ENCODE measurements at places on chromosomes 12 and 14.
A peak's percentile ranks its signal among the peaks of the same experiment; 100 is the strongest.

DNA sequence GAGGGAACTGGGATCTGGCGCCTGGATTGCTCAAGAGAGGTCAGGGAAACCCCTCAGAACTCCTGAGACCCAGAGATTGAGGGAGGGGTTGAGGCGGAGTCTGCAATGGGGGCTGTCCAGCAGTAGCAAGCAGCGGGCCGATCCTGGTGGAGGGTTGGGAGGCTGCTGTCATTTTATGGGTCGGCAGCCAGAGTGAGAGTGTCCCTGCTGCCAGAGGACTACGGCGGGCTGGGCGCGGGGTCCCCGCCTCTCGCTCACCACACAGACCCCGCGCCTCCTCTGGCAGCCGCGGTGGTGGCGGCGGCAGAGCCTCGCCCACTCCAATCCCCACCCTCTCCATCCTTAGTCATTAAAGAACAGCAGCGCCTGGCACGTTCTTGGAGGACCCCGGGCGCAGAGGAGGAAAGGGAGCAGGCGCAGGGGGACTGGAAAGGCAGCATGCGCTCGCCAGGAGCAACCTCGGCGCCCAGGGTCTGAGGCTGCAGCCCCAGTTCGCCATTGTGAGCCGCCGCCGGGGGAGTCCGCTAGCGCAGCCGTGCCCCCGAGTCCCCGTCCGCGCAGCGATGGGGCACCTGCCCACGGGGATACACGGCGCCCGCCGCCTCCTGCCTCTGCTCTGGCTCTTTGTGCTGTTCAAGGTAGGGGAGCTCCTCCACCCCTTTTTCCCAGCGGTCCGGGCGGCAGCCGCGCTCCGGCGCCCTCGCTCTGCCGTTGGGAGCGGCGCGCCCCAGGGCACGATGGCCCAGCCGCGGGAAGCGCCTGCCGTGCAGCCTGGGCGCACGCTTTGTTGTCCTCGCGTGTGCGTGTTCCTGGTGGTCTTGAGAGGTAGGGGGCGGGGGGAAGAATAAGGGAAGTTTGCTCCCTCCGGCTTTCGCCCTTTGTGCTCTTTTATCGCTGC is at the start of gene PTPRO:
PTPRO (plus strand) TSS at position 345 of the 898 bp plus-strand sequence.
- DNase-seq, result no peak

GRCh38 chr14:20820063-20820904 is 17.6 kb upstream of the RNASE1 start:
- DNase-seq, result no peak

GRCh38 chr14:77364146-77364545 is 12.7 kb downstream of the TMED8 start:
- DNase-seq, result no peak

DNA sequence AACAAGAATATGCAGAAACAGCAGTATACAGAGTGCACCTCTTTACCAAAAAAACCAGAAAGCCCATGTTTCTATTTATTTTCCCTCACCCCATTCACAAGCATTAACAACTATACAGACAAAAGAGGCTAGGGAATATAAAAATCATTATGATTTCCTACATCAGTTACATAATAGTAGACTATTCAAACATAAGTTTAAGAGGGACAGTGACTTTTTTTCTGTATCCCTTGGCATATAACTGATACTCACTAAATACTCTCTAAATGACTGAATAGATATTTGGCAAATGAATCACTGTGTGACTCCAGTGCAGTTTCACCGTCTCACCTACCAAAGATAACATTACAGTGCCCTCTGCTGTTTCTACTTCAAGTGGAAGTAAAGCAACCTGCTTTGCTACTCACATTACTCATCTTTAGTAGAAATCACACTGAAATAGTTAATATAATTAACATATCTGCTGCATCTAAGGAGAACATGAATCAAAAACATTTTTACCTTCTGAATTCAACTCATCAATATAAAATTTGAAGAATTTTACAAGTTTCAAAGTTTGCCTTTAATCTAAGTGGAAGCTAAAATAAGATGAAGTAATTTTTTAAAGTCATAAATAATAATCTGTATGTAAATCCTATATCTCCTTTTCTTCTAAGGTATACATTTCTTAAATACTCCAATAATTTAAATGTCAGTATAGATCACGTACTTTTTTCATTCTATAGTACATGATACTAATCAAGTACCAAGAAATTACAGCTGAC is 103.8 kb downstream of the OSBPL8 start:
- no peak for DNase-seq

DNA sequence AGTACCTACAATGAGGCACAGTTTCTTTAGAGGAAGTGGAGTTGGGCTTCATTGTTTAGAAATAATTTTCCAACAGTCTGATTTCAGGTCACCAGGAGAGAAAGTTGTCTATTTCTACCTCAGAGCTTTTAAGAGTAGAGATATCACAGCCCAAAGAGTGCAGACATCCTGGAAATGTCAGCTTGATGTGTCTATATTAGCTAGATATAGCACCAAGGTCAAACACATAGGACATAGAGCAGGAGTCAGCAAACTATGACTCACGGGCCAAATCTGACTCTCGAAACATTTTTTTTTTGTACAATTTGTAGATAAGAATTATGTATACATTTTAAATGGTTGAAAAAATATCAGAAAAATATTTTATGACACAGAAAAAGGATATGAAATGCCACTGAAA is 53.7 kb downstream of the KCNC2 start:
- DNase-seq, result no peak

- no peak for DNase-seq
Measured at GRCh38 chr12:18564306-18564705, 173.5 kb downstream of the PLCZ1 start.

DNA sequence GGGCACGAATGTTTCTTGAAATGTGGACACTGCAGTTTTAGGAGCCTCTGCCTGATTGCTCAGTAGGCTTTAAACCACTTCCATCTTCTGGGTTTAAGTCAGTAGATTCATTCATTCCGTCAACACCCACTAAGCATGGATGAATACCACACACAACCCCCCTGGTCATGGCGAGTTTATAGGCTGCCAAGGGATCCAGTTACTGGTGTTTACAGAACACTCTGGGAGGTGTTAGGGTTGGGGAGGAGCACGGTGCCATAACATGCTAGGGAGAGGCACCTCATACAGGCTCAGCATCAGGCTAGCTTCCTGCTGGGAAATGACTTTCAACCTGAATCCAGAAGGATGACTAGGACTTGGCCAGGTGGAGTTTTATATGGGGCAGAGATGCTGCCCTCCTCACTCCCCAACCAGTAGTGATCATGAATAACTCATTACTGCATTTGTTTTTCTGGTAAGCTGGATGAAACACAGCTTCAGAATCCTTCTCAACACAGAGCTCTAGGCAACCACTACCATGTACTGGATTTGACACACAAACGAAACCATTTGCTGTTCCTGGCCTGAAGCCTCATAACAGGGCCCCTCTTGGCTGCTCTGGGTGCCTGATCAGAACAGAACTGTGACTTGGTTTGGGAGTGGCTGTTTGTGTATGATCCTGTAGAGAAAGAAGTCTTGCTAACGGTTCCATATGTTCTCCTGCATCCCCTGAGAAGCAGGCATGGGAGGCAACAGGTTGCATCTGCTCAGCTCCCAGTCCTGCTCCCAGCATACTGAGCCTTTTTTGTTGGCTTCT is 47.9 kb downstream of the FBXW8 start:
- DNase-seq, result no peak

DNA sequence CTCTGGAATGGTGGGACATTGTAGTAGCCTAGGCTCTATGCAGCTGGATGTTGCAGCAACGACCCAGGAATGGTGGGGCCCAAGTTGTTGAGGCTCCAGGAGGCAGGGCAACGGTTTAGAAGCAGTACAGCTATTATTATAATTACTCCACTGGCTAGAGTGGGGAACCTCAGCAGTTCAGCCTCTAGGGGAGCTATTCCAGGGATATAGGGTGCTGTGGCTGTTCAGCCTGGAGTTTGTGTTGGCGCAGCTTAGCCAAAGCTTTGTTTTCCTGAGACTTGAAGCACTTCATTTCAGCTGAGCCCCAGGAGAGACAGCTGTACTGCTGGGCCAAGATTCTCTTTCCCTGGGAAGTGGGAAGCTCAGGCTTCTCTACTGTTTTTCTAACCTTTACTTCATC is 1023.0 kb upstream of the ATXN7L3B start:
- no peak for DNase-seq

GRCh38 chr12:11668611-11669010 is 19.1 kb downstream of the ETV6 start:
- DNase-seq, result no peak

DNA sequence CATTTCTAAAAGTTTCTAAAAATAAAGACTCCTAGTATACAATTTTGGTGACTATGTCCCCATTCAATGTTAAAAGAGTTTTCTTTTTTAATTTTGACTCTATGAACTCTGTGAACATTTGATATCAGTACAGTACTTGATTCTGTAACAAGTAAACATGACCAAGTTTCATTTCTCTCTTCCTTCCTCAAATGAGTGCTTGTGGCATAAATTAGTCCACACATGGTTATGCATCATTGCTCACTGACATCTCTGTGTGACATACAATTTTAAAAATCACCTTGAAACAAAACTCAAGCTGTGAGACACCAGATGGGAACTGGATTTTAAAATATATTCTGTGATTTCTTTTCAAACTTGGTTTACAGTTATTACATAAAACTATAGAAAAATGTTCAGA is 253.9 kb upstream of the MDGA2 start:
- no peak for DNase-seq

DNA sequence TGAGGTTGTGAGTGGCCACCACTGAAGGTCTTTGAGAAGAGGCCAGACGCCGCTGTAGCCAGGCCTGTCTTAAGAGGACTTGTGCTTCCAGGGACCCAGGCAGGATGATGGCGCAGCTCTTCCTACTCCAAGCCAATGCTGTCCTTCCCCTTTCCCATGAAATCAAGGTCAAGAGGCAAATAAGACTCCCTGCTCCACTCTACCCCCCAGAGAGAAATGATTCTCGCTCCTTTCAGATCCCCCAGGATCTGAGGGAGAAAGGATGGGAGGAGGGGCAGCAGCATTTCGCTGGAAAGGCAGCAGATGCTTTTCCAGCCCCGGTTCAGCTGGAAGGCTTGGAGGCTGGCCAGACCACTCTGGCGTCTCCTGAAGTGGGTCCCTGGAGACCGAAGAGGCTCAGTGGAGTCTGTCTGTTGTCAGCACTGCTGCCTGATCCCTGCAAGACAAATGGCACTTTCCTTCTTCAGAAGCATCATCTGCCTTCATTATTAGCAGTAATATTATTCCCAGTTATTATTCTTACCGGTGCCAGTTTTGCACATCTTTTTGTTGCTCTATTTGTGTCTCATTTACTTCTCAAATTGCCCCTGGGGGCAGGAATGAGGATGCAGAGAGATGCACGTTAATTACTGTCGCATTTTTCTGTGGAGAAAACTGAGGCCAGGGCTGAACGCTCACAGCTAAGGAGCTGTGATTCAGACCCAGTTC is 51.4 kb downstream of the C14orf132 start:
- DNase-seq, result peak; percentile 72

DNA sequence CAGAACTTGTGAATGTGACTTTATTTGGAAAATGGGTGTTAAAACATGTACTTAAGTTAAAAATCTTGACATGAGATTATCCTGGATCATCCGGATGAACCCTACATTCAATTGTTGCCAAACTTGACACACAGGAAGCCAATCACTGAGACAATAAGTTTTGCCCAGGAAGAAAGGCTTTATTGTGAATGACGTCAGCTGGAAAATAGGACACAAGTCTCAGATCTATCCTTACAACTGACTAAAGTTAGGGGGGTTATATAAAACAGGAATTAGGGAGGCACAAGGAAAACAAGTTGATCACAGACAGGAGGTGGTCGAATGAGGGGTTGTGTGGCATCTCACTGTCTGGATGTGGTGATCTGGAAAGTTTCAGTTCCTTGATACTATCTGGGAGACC is 126.9 kb downstream of the TTC8 start:
- DNase-seq, result no peak

- DNase-seq, result no peak
Measured at GRCh38 chr12:1989111-1989510, 15.1 kb downstream of the DCP1B start.

DNA sequence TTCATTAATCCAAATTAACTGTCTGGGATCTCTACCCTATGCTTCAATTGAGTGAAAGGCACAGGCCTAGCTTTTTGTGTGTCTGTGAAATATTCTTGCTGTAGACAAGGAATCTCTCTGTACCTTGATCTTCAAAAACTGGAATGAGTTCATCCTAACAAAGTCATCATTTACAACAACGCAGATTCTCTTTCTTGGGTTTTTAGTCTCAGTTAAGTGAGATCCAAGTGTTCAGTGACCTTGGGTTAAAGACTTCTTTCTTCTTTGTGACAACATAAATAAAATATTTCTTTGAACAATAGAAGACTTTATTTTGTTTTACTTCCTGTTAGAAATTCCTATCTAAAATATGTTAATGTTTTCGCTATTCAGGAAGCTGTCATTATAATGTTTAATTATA is 192.2 kb upstream of the LMNTD1 start:
- no peak for DNase-seq

- DNase-seq, result no peak
Measured at GRCh38 chr12:92735131-92735721, 32.4 kb downstream of the PLEKHG7 start.

- DNase-seq, result no peak
Measured at GRCh38 chr12:122243965-122244364, 18.1 kb upstream of the DIABLO start.

GRCh38 chr14:105080161-105080560 is 14.9 kb upstream of the GPR132 start:
- DNase-seq, result peak; percentile 43

- no peak for DNase-seq
Measured at GRCh38 chr14:35189422-35189821, 67.1 kb downstream of the PRORP start.

DNA sequence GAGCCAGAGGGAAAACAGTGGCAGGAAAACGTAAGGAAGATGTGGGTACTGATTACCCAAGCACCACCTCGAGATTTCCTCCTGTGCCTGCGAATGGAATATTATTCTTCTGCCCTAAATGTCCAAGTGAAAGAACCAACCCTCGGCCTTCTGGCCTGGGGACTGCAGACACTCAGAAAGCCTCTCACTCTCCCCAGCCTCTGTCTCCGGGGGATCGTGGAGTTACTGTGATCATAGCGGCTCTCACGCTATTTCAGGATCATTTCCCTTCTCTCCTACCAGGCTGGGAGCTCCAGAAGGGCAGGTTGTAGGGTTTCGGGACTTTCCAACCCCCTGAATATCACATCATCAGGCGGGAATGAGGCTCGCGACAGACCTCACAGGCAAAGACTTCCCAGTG is 68.9 kb downstream of the KDM2B start:
- DNase-seq, result no peak
